T-cell (primary cell): ENCODE measurements at places on chromosomes 2 and 18. TPM values are rescaled to one million over a fixed set of nuclear protein-coding genes. Genes with fewer than 3 reads are reported as not detected.

Gene TMEM87B
- total RNA-seq = 19.3 TPM

Gene GPR39
- total RNA-seq = not detected

Gene ZAP70
- 449 TPM for total RNA-seq

Gene FLACC1
- 6.4 TPM for total RNA-seq

Gene TTN
- 49.2 TPM for total RNA-seq

Gene TUBA4B
- not detected for total RNA-seq

Gene HNMT
- 0.39 TPM for total RNA-seq

DNA sequence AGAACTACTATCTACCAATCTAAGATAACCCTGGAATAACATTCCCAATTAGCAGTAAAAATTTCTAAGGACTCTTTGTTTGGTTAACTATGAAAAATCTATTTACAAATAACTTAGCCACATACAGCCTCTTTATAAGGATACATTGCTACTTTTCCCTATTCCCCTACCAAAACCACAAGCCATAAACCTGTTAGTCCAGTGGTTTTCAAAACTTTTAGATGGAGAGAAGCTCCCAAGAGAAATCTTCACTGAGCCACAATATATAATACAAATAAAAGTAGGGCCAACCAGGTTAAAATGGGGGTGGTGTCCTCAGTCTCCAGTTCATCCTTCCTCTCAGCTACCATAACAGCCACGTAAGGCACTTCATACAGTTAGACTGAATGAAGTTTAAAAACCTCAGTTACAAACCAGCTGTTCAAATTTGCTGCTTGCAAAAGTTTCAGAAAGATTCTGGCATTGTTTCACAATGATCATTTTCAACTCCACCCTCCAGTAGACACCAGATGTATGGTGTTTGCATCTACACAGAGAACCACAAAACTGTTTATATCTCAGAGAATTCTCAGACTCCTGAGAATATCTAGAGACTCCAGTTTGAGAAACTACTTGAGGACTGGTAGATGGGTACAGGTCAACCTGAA lies 26.0 kb downstream of the SOS1 start:
- no peak for DNase-seq

GRCh38 chr2:8719528-8719927 lies 37.7 kb downstream of the ID2 start:
- no peak for DNase-seq

- no peak for DNase-seq
Measured at GRCh38 chr18:64699081-64699480, 550.2 kb upstream of the LINC00305 start.

- no peak for DNase-seq
Measured at GRCh38 chr18:56112984-56113383, 525.0 kb upstream of the TCF4 start.

DNA sequence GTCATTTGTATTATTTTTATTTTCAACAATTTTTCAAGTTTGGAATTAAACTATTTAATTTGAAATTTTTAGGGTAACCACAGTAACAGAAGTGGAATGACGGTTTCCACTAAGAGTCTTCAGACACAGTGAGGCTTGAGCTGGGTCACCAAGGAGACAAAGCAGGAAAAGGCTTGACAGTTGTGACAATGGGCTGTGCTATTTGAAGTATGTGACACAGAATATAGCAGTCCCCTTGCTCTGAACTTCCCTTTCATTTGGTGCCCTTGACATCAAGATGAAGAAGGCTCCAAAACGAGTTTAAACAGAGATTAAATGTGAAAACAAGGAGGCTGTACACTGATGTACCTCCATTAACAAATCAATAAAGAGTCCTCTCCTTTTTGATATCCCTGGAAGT lies 265.4 kb upstream of the DLGAP1 start:
- DNase-seq = no peak

- DNase-seq = no peak
Measured at GRCh38 chr2:67825476-67825875, 237.3 kb downstream of the C1D start.

- no peak for DNase-seq
Measured at GRCh38 chr2:121627525-121628050, 21.7 kb downstream of the CLASP1 start.

DNA sequence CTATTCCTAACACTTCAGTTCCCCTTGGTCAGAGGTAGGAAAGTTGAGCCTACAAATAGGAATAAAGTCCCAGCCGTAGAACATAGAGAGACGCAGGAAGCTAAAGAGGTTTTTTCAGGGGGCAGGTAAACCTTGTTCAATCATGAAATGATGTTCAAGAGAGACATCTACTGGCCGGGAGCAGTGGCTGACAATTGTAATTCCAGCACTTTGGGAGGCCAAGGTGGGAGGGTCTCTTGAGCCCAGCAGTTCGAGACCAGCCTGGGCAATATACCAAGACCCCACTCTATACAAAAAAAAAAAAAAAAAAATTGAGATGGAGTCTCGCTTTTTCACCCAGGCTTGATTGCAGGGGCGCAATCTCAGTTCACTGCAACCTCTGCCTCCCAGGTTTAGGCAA lies 66.7 kb upstream of the DNAJC10 start:
- no peak for DNase-seq

- DNase-seq = no peak
Measured at GRCh38 chr2:85950743-85951142, 62.0 kb upstream of the ST3GAL5 start.

GRCh38 chr2:74333175-74333574 lies 10.0 kb downstream of the SLC4A5 start:
- DNase-seq = no peak

- no peak for DNase-seq
Measured at GRCh38 chr2:11597538-11598225, 63.8 kb downstream of the GREB1 start.

DNA sequence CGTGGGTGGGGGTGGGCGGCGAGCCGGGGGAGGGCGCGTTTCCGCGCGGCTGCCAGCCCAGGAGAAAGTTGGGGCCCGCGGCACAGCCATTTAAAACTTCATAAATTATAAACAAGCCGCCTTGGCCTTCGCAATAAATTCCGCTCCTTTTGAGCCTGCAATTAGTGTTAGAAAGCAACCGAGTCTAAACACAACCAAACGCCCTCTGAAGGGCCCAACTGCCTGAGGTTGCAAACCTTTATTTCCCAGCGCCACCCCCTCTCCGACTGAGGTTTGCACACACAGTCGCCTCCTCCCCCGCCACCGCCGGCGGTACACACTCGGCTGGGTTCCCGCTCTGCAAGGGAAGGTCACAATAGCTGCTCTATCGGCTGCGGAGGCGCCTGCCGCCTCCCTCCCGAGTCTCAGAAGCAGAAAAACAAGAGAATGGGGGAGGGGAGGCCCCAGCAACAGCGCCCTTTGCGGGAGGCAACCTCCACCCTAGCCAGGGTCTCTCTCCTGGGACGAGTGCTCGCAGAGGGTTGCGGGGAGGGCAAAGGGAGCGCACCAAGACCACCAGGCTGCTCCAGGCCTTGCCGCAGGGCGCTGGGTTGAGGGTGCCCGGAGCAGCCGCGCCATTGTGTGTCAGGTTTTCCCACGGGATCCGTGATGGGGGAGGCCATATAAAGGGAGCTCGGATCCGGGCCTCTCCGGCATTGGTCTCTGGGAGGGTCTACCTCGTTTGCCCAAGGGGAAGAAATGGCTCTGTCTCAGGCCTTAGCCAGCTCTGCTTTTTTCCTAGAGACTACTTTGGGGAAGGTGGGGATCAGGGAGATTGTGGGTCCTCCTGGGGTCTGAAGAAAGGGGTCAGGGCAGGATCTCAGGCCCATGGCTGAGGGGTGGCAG lies 13.4 kb upstream of the HOXD1 start:
- no peak for DNase-seq
